ENCODE measurements at places on chromosomes 16 and 17.

DNA sequence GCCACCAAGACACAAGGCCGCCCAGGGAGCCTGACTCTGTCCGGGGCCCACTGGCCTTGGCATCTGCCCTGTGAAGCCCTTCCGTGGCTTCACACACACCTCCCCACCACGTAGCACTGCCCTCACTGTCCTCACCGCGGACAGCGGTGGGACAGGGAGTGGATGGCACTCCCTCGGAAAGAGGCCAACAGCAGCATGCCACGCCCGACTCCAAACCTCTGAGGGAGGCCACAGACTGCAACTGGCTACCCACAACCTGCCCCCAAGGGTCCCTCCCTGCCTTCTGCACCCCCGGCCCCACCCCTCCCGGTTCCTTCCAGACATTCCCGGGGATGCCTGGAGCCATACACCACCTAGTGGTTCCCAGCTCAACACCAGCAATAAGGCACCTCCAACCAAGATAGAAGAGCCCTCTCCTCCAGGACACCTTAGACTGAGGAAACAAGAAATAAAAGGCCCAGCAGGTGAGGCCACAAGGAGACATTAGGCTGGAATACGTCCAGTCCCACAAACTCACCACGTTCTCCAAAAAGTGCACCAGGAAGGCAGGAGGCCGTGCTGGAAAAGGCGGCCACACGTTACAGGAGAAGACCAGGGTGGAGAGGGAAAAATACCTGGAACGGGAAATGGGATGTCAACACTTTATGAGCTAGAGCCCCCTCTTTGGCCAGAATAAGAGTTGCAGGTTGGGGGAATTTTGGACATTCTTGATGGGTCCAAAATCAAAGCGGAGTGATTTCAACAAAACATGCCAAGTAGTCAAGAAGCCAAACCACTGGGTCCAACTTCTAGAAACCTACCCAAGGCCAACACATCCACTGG lies 310.0 kb downstream of the SOX9 start:
- DNase-seq = no peak

DNA sequence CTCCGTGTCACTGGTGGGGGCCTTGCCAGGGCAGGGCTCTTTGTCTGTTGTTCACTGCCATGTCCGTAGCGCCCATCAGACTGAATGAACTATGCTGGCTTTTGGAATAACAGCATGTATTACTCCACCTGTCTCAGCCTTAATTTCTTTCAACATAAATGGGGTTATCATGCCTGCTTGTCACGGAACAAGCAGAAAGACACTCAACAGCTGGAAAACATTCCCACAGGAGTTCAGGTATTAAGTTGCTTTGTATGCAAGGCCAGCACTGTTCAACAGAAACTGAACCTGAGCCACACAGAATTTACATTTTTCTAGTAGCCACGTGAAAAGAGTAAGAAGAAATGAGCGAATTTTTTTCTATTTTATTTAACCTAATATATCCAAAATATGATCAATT lies 13.1 kb downstream of the PPL start:
- DNase-seq = no peak

- no peak for DNase-seq
Observed at GRCh38 chr17:50938821-50939541, 72.8 kb upstream of the TOB1 start.

- no peak for DNase-seq
Observed at GRCh38 chr16:3401719-3402397, 843 bp downstream of the ZNF174 start.

DNA sequence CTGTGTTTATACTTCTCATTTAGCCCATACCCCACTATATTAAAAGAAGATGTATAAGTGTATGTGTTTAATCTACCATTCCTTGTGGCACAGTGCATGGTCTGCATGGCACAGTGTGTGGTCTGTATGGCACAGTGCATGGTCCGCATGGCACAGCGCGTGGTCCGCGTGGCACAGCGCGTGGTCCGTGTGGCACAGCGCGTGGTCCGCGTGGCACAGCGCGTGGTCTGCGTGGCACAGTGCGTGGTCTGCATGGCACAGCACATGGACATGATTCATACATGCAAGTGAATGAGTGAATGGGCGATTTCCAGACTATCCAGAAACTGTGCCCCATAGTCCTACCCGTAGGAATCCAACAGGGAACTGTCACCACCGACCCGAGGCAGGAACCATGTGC lies 632.6 kb downstream of the MAF start:
- DNase-seq = no peak
